ENCODE measurements at places on chromosomes 3 and 15. TPM values are rescaled to one million over a fixed set of nuclear protein-coding genes. Genes with fewer than 3 reads are reported as not detected.

DNA sequence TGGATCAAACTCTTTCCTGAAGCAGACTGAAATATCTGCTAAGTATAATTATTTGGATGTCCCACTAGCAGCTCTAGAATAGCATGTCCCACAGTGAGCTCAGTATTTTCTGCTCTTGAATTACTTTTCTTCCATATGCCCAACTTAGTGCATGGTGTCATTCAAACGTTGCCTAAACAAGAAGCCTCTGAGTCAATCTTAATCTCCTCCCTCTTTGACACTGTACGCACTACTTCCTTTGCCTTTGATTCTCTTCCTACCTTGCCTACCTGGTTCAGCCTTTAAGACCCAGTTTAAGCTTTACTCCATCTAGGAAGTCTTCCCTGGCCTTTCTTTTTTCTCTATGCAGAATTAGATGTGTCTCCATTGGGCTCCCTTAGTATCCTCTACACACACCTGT, 54.5 kb downstream of the SEC22A start:
- H3K4me3 ChIP-seq: no peak overlapping the region
- H3K27ac ChIP-seq: no peak overlapping the region
- H3K36me3 ChIP-seq: peaks cover 17% of the 10 kb centered on the region
- H3K27me3 ChIP-seq: no peaks in the 10 kb centered on the region
- no peak for DNase-seq

TMEM212 gene
- total RNA-seq: not detected

- H3K27ac ChIP-seq: peak overlapping the region; percentile 83
- H3K4me3 ChIP-seq: peak overlapping the region; percentile 40
- peaks cover 74% of the 10 kb centered on the region for H3K4me1 ChIP-seq
- H3K36me3 ChIP-seq: peaks cover 19% of the 10 kb centered on the region
Observed at GRCh38 chr3:5136211-5136918, 14.3 kb downstream of the ARL8B start.

DNA sequence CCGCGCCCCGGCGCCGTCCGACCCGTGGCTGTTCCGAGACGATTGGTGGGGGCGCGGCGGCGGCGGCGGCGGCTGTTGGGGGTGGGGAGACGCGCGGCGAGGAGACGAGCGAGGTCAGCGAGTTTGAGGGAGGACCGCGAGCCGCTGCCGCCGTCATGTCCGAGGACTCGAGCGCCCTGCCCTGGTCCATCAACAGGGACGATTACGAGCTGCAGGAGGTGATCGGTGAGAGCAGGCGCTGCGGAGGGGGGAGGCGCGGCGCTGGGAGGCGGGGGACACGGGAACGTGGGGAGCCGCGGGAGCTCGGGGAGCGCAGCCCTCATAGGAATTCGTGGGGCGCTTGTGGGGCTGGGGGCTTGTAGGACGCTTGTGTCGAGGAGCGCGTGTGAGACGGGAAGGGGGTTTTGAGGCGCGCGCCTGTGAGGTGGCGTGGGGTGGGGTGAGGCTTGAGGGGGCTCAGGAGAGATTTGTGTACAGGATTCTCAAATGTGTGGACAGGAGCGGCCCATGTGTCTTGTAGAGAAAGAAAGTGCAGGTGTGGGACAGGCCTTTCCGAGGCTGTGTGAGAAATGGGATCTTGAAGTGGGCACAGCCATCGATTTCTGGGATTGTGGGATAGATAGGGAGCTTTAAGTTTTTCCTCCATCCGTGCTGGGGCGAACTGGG, 518 bp downstream of the OXSR1 start:
- H3K4me1 ChIP-seq: peaks cover 52% of the 10 kb centered on the region
- H3K4me3 ChIP-seq: peak overlapping the region; percentile 94

GRCh38 chr15:81323559-81323943, 390 bp downstream of the STARD5 start:
- H3K4me3 ChIP-seq: peak overlapping the region; percentile 97
- H3K36me3 ChIP-seq: peaks cover 26% of the 10 kb centered on the region
